T47D (cell line): ENCODE measurements at places on chromosomes 2 and 18.
A peak's percentile ranks its signal among the peaks of the same experiment; 100 is the strongest.

DNA sequence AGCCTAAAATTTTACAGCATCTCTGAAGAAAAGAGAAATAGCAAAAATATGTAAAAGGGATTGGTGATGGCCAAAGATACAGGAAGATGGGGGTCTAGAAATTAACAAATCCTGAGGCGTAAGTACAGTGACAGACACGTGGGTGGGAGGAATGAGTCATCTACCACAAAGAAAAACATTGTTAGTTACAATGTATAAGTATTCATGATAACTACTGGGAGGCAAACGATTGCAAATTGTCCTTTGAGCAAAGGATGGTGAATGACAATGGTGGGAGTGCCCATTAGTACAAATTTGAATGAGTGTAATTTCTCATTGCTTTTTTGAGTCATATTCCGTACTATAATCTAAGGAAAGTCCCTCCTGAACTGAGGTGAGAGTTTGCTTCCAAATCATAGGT is 809.0 kb upstream of the FAM98A start:
- DNase-seq = no peak

- DNase-seq = no peak
Measured at GRCh38 chr2:177538323-177538722, 145.8 kb downstream of the AGPS start.

- no peak for DNase-seq
Measured at GRCh38 chr18:12574494-12575185, 83.3 kb downstream of the SPIRE1 start.

DNA sequence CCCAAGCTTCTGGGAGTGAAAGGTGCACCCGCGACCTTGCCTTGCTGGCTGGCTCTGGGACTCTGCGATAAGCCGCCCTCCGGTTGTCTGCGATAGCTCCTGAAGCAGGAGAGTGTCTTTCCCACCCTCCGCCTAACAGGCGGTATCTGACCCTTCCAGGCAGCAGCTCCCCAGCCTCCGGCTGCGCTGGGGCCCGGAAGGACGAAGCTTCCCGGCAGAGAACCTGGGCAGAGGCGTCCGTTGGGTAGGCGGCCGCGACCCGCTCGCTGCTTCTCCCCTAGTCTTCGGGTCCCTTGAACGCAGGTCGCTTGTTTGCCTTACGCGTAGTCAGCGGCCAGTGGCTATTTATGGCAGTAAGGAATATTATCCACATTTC is 446 bp upstream of the RHBDD1 start:
- peak; percentile 0 for DNase-seq

GRCh38 chr2:8851811-8852560 is 14.6 kb upstream of the KIDINS220 start:
- DNase-seq = no peak

- DNase-seq = no peak
Measured at GRCh38 chr2:1192121-1192520, 221.1 kb upstream of the TPO start.

DNA sequence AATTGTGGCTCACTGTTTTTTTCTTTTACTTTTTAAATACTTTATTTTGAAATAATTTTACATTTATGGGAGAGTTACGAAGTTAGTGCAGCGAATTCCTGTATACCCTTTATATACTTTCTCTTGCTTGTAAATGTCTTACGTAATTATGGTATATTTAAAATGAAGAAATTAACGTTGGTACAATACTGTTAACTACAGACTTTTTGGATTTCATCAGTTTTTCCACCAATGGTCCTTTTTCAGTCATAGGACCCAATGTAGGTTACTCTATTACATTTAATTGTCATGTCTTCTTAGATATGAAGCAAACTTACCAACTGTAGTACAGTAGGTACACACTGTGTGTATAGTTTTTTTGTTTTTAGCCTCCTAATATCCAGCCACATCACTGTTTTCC is 76.3 kb downstream of the BOLA3 start:
- DNase-seq = no peak

- no peak for DNase-seq
Measured at GRCh38 chr2:41989501-41990180, 58.2 kb upstream of the PKDCC start.

DNA sequence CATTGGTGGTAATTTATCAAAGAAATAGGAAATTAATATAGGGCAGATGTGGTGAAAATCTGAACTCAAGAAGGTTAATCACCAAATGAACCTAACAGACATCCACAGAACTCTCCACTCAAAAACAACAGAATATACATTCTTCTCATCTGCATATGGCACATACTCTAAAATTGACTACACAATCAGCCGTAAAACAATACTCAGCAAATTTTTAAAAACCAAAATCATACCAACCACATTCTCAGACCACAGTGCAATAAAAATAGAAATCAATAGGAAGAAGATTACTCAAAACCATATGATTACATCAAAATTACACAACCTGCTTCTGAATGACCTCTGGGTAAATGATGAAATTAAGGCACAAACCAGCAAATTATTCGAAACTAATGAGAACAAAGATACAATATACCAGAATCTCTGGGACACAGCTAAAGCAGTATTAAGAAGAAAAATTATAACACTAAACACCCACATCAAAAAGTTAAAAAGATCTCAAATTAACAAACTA is 31.0 kb downstream of the RBM43 start:
- DNase-seq = no peak

DNA sequence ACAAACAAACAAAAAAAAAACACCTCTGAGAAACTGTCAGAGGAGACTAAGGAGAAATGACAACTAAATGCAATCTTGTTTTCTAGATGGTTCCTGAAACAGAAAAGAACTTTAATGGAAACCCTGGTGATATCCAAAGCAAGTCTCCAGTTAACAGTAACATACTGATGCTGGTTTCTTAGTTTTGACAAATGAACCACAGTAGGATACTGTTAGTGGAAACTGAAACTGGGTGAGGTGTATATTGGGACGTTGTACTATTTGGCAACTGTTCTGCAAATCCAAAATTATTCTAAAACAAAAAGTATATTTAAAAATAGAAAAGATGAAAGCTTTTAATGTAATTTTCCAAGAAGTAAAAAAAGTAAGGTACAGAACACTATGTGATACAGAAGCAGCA is 11.4 kb downstream of the SESTD1 start:
- no peak for DNase-seq
